ENCODE measurements at places on chromosomes 4 and X.

GRCh38 chr4:185743722-185744487 is 68.1 kb downstream of the SORBS2 start:
- no peak for DNase-seq

GRCh38 chrX:100964362-100964761 is 5.1 kb upstream of the ARL13A start:
- no peak for DNase-seq

DNA sequence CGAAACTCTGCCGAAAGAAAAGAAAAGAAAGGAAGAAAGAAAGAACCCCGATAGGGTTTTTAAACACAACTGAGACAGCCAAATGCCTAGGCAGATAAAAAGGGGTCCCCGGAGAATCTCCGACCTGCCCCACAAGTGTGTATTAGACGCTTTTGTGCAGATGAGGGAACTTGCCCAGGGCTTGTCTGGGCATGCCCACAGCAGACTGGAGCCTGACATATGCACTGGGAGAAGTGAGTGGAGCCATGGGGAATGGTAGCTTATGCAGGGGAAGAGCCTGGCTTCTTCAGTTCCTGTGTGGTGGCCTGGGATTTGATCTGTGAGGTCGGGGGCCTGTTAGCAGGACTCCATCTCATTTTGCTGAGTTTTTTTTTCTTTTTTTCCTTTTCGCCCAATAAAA is 199.0 kb downstream of the GPC3 start:
- peak; percentile 40 for DNase-seq

DNA sequence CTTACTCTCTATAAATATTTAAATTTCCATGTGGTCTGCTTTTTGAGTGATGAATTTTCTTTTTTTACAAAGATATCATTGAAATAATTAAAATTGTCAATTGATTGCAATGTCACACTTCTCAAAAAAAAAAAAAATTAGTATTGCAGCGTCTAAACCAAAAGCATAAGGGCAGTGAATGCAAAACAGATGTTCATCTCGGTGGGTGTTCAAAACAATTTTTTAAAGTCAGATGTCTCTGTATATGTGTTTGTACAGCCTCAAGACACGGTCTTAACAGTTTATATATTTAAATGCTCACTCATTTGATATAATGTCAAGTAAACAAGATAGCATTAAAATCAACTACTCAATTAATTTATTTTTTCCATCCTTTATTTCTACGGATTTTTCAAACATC is 52.3 kb downstream of the PALLD start:
- no peak for DNase-seq

GRCh38 chr4:53855581-53856250 is 208.7 kb downstream of the CHIC2 start:
- no peak for DNase-seq

DNA sequence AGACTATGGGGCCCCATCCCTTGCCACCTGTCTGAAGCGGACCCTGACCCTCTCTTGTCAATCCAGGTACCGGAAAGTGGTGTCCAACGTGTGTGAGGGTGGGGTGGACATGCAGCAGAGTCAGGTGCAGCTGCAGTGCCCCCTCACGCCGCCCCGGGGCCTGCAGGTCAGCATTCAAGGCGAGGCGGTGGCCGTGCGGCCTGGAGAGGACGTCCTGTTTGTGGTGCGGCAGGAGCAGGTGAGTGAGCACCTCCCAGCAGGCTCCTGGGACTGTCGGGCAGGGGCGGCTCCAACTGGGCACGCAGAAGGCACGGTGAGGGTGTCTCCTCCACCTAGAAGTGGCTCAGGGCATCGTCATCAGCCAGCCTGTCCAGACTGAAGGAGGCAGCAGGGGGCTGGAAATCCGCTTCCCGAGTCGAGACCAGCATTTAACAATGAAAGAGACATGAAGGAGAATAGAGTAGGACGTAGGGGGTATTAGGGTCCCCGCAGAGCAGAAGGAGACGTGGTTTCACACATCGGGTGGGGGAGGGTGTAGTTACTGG is 221.6 kb downstream of the AFAP1 start:
- no peak for DNase-seq

DNA sequence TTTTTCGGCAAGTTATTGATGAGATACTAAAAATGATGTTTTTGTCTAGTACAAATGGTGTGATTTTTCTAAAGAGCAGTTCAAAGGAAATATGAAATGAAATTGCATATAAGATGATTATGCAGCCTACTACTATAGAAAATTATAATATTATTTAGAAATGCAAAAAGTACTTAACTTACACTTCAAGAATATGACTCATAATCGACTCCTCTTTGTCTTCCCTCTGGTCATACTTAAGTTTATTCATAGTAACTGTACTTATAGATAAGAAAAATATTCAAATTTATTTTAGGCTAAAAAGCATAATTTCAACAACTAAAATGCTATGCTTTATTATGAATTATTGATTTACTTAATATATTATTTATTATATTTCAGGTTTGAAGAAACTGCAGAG is 33.2 kb downstream of the CEP44 start:
- DNase-seq: no peak

GRCh38 chr4:38106311-38106710 is 146.1 kb downstream of the PTTG2 start:
- no peak for DNase-seq

DNA sequence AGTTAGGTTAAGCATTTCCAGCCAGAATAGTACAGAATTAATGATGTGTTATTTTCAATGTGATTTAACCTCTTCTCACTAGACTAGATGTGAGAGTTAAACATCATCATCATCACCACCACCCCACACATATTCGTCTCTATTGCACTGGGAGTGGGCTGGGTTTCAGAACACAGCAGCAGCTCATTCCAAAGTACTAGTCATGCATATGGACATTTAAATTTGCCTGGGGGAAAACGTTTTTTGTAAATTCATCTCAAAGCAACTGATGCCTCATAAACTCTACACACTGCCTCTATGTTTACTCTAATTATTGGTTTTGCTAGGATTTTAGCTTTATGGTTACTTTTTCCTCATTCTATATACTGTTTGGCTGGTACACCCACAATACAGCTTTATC is 509.1 kb downstream of the PPP4R3C start:
- no peak for DNase-seq

DNA sequence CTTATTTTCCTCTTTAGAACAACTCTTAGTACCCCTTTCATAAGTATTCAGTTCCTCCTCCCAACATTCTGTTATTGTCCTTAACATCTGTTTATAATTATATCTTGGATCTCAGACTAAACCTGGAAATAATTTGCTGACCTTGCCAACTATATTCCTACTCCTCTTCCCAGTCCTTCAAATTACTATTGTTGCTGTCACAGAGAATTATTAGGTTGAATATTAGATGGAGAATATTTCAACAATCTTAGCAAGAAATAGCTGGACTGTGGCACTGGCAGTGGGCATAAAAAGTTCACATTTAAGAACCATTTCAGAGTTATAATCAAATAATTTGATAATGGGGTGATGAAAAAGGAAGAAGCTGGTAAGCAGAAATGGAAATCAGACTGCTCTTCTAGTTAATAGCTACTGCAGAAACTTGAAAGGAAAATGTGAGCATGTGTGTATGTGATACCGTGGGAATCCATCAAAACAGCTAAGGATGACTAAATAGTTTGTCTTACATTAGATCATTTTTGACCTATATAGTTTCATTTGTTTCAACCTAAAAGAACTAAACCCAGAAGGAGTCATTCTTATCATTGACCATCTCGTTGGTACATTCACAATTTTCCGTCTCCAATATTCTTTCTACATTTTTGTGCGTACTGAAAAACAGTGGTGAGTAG is 43.3 kb upstream of the PRDM8 start:
- no peak for DNase-seq

GRCh38 chr4:104394406-104395167 is 100.1 kb downstream of the CXXC4 start:
- no peak for DNase-seq

GRCh38 chr4:154304679-154305078 is 186.9 kb downstream of the DCHS2 start:
- DNase-seq: no peak

DNA sequence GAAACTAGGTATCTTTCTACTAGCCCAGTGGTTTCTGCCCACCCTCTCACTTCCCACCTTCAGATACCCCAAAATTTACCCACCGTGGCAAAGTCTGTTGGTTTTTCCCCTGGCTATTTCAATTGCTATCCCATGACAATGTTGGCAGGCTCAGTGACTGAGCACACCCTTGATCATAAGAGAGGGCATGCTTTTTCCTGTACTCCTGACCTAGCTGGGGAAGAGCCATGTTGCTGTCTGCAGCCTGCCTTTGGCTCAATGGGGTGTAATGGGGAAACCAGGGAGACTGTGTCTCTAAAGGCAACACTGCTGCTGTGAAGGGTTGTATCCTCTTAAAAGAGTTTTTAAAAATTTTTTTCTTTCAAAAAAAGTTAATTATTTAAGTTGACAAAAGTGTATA is 90.4 kb upstream of the CITED1 start:
- DNase-seq: no peak

DNA sequence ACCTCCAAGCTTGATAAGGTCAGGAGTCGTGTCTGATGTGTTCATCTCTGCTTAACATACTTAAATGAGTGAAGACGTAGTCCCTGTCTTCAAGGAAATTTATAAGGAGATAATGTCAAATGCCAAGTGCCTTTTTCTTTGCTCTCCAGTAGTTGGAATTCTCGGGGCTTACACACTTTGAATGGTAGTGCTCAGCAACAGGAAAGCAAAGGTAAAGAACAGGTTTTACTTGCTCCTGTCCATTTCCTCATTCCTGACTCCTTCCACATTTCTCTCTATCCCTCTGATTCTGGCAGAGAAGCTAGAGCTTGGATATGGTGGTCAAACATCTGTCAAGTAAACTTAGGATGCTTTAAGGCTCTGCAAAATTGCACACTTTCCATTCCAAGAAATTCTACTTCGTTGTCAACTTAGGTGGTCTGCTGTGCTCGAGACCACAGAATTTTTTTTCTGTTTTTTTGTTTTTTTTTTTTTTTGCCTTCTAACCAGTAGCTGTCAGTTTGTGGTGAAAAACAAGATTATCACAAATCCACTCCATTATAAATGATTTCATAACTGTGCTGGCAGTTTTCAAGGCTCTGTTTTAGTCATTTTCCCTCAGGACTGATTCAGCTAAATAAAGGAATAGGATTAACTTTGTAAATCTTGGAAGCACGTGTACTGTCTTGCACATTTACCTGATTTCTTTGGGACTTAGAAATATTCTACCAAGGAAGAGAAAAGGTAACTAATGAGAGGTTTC is 180.8 kb upstream of the ANXA3 start:
- DNase-seq: no peak

DNA sequence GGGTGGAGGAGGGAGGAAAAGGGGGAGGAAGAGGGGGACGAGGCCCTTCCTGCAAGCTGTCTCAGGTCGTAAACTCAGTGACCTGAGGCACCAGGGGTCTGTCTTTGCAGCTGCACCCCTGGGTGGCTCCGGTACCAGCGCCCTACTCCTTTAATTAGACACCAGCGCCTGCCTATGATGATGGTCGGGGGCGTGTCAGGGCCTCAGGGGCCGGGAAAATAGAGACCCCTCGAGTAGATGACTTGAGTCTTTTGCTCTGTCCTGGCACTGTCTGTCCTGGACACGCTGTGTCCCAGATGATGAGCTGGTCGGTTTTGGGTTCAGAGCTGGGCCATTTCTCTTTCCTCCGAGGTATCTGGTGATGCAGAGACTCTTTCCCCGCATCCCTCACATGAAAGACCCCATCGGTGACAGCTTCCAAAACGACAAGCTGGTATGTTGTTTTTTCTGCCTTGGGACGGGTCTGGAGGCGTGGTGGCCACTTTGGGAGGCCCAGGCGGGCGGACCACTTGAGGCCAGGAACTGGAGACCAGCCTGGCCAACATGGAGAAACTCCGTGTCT is 11.2 kb downstream of the SLC25A6 start:
- DNase-seq: no peak

GRCh38 chr4:19014594-19014993 is 993.0 kb upstream of the LCORL start:
- DNase-seq: no peak

GRCh38 chrX:31331928-31332327 is 260.1 kb upstream of the FTHL17 start:
- DNase-seq: no peak

All from HAP-1 (cell line).